NCI-H1048 (cell line): ENCODE measurements at places on chromosomes 5 and 9.

DNA sequence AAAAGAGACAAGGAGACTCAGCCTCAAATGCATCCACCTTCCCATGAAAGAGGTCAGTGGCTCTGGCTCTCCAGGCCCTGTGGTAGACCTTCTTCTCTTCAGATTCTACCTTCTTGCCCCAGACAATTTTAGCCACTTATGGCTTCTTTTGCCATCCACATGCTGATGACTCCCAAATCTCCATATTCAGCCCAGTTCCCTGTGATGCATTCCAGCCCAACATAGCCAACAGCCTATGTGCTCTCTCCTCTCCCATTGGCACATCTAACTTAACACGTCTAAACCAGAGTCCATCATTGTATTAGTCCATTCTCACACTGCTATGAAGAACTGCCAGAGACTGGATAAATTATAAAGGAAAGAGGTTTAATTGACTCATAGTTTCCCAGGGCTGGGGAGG, 108.8 kb downstream of the FSTL4 start:
- DNase-seq: no peak

DNA sequence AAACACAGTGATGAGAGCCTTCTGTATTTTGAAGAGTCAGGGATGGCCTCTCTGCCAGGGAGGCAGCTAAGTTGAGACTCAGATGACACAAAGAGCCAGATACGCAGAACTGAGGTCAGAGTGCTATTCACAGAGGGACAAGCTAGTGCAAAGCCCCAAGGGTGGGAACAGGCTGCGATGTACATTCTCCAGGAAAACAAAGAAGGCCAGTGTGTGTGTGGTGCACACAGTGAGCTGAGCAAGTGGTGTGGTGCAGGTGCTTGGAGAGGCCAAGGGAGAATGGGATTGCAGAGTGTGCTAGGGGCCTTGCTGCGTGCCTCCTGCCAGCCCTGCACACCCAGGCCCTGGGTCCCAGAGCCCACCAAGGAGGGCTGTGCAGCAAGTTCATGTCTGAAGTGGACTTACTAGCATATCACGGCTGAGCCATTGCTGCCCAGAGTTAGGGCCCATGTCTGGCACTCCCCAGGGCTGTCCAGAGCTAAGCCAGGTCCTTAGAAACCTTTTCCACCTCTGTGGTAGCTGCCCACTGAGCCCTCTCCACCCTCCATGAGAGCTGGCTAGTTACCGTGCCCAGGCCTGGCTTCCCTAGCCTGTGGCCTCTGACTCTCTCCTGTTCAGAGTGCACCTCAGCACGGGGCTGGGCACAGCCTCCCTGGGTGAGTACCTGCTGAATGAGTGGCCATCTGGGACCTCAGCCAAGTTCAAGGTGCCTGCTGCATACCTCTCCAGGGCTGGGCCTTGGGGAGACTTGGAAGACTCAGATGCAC, 9.3 kb downstream of the SLC25A48 start:
- DNase-seq: no peak

- no peak for DNase-seq
Observed at GRCh38 chr5:157961896-157962590, 103.1 kb upstream of the CLINT1 start.

DNA sequence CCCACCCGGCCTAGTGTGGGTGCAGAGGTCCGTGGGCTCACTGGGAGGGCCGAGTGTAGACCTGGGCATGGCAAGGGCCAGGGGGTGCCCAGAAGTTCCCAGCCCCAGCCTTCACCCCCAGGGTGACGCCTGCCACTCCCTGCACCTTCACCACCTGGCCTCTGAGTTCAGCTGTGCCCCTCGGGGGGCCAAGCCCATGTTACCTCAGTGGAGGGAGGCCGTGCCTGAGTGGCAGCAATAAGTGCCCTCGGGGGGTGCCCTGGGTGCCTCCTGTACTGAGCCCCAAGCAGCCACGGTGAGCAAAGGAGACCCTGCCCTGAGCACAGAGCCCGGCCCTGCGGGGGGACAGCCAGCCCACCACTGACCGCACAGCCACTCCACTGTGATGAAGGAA, 10.3 kb upstream of the FCN2 start:
- DNase-seq: no peak

DNA sequence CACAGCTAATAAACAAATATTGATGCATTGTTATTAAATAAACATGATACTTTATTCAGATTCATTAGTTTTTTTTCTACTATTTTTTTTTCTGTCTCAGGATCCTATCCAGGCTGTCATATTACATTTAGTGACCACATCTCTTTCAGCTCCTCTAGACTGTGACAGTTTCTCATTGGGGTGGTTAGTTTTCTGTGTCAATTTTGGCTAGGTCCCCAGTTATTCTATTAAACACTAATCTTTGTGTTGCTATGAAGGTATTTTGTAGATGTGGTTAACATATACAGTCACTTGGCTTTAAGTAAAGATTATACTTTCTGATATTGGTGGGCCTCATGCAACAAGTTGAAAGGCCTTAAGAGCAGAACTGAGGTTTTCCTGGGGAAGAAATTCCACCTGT, 563.0 kb downstream of the LRRC70 start:
- DNase-seq: no peak

GRCh38 chr9:655875-656274, 185.6 kb upstream of the DMRT1 start:
- no peak for DNase-seq

DNA sequence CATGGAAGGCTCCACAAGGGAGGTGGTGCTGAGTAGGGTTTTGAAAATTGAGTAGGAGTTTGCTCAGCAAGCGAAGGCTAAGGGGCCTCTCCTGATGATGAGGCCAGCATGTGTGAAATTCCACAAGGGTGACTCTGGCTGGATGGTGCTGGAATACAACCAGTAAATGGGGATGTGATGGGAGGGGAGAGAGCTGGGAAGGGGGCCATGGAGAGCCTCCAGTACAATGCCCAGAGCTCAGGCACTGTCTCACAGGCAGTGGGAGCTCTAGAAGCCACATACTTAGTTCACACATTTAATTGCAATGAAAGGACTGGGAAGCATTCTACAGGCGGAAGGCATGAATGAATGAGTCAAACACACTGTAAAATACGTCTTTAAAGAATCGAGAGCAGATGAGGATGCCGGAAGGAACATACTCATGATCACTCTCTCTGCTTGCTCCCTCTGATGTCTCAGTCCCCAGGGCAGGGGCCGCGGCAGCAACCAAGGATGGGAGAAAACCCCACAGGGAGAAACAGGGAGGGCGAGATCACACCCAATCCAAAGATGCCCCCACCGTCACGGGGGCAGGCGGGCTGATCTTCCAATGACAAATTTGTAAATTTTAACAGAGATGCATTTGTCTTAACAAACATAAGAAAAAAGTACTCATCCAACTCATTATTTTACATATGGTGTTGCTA, 261.0 kb downstream of the NSG2 start:
- DNase-seq: no peak

DNA sequence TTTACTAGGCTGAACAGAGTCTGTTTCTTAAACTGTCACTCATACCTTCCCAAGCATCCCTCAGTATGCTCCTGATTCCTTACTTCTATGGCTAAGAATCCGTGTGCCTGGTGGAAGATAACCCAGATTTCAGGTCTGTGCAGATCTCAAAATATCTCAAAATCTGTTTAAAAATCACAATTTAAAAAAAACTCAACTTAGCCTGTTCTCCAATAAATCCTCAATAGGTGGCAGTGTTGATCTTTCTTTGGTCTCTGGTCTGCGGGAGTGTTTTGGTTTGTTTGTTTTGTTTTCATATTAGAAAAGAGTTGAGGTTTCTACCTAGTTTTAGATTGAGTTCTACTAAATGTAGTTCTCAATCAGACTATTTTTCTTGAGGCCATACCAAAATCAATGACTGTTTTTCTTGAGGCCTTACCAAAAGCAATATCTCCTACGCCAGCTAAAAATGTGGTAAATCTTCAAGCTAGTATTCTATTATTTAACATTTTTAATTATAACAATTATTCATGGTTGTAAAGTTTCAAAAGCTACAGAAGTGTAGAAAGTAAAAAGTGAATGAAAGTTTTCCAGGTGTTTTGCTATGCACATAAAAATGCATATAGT, 57.9 kb downstream of the TGFBR1 start:
- DNase-seq: no peak

- DNase-seq: no peak
Observed at GRCh38 chr9:126705767-126706697, 92.3 kb downstream of the LMX1B start.

DNA sequence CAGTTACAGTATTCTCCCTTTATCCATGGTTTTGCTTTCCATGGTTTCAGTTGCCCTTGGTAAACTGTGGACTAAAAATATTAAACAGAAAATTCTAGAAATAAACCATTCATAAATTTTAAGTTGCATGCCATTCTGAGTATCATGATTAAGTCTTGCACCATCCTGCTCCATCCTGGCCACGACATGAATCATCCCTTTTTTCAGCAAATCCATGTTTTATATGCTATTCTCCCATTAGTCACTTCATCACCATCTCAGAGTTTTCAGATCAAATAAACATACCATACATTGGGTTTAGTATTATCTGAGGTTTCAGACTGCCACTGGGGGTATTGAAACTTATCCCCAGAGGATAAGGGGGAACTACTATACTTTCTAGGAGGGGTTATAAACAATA, 234.4 kb upstream of the ATP10B start:
- DNase-seq: no peak

DNA sequence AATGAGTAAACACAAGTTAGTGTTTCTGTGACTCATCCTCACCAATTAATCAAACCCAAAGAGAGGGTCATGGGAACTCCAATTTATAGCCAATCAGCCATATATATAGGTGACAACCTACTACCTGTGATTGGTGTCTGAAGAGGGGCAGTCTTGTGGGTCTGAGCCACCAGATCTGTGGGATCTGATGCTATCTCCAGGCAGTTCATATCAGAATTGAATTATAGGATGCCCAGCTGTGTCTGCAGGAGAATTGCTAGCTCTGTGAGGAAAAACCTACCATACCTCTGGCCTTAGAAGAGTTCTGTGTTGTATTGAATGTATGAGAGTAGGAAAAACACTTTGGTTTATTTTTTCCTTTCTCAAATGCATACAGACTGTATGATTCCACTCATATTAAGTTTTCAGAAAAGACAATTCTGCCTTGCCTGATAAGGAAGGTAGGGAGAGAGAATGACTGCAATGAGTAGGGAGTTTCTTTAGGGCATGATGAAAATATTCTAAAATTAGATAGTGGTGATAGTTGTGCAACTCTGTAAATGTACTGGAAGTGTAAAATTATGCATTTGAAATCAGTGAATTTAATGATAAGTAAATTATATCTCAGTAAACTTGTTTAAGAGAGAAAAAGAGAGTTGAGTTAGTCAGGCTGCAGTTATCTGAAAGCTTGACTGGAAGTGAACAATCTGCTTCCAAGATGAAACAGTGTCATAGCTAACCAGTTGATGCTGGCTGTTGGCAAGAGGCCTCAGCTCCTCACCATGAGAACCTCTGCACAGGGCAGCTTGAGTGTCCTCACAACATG, 274.9 kb downstream of the AUH start:
- no peak for DNase-seq

GRCh38 chr9:121395558-121395957, 25.5 kb upstream of the STOM start:
- DNase-seq: no peak

- DNase-seq: peak; percentile 24
Observed at GRCh38 chr5:142151436-142152383, 43.1 kb downstream of the NDFIP1 start.

DNA sequence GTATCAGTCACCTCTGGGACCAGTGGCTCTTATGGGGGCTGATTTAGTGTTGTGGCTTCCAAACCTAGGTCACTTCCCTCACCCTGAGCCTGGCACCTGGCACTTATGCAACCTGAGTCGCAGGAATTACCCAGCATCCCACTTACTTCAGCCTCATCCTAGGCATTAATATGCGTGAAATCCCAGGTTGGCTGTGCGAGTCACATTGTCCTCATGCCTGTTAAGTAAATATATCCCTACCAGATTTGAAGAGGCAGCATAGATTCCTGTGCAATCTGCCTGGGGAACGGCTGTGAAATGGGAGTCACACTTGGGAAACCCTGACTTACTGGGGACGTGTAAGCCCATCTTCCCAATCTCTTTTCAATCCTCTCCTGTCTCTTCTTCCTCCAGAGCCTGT, 42.7 kb upstream of the AKNA start:
- no peak for DNase-seq

GRCh38 chr5:179605026-179605833, 18.2 kb downstream of the HNRNPH1 start:
- no peak for DNase-seq

- DNase-seq: no peak
Observed at GRCh38 chr5:62499756-62500155, 78.9 kb upstream of the LRRC70 start.

- no peak for DNase-seq
Observed at GRCh38 chr5:4781299-4781698, 358.8 kb upstream of the ADAMTS16 start.

DNA sequence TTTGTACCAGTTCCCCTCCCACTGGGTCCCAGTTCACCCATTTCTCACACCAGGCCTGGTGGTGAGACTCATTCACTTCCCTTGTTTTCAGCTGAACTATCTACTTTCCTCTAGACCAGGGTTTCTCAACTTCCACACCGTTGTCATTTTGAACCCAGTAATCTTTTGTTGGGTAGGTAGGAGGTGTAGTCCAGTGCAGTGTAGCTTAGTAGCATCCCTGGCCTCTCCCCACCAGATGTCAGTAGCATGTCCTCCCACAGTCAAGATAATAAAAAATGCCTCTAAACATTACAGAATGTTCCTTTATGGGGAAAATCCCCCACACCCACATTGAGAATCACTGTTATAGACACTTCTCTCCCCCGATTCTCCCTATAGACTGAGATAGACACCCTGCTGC, 299.1 kb downstream of the EPB41L4A start:
- no peak for DNase-seq

DNA sequence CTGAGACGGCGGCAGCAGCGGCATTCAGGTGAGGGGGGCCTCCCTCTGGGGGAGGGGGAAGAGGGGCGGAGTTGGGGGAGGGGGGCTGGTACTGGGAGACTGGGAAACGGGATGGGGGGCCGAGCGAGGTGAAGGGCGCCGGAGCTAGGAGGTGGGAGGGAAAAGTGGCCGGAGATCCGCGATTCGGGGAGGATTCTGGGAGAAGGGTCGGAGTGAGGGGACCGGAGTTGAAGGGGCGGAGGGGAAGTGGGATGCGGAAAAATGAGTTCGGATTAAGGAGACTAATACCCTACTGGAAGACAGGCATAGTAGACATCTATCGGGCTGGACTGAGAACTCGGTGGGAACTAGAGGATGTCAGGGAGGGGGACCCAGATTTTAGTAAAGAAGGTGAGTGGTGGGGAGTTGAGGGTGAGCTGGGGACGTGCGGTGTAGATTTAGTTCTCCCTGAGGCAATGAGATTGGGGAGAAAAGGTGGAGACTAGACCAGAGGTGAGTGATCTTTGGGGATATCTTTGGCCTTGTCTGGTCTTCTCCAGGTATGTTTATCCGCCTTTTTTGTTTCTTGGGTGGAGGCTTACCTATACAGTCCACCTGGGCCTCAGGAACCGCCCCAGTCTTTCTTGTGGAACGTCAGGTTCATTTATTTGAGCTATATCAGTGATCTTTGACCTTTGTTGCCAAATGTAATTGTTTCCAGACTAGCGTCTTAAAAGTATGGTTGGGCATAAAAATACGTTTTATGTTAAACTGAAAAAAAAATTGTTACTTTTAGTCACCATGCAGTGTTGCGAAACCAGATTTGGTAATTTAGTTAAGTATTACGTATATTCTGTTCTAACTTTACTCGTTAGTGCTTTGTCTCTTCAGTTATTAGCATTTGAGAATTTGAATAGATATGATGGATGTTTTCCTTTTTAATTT, 632 bp downstream of the UBAP1 start:
- DNase-seq: no peak
